Posterior cingulate gyrus (tissue), 11 donors: ENCODE measurements at places on chromosomes 6 and 20.

GRCh38 chr6:24547243-24547642, 52.5 kb downstream of the ALDH5A1 start:
- DNase-seq = no peak

- DNase-seq = no peak
Observed at GRCh38 chr6:33123732-33124524, 48.1 kb downstream of the HLA-DPB1 start.

GRCh38 chr20:17590245-17590644, 20.4 kb downstream of the DSTN start:
- no peak for DNase-seq

DNA sequence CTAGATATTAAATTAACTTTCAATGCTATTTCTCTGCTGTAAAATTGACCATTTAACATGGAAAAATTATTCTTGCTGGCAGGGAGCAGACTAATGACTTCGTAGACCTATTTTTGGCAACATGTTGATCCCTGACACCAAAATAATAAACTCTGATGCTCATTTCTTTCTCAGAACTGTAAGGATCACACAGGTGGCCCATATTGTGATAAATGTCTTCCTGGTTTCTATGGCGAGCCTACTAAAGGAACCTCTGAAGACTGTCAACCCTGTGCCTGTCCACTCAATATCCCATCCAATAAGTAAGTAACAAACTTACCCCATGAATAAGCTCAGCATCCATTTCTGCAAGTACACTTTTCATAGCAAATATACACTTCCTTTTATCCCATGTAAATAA, 387.5 kb downstream of the LAMA2 start:
- no peak for DNase-seq

- DNase-seq = no peak
Observed at GRCh38 chr6:144559865-144560593, 274.9 kb downstream of the UTRN start.

DNA sequence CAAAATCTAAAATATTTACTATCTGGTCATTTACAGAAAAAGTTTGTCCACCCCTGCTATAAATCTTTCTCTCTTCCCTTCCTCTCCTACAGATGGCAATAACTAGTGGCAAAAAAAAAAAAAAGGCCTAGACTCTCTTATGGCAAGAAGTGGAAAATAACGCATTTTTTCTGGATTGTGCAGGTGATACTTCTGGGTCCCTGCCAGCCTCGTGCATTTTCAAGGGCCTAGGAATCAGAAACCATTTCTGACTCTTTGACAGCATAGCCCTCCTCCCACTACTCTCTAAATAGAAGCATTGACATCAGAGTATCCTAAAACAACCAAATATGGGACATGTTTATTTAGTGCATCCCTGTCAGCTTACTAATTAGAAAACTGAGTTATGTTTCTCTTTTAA, 251.0 kb downstream of the KHDC1L start:
- DNase-seq = no peak

- DNase-seq = no peak
Observed at GRCh38 chr6:153994811-153995210, 44.2 kb upstream of the OPRM1 start.

DNA sequence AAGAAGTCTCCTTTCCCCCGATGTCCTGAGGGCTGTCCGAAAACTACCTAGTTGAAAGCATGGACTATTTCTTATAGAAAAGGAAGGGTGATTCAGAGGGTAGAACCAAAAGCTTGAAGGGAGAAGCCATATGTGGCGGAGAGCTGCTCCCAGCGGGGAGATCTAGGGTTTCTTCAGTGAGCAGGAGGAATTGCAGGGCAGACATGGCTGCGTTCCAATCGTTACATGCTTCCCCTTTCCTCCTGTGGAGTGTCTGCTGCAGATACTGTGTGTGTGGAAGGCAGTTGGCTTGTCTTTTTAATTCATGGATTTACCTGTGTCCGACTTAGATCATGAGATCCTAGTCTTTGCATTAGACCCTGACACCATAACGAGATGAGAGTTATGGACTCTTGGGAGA, 799.5 kb downstream of the QKI start:
- no peak for DNase-seq
